ENCODE measurements at places on chromosomes 11 and 22.

DNA sequence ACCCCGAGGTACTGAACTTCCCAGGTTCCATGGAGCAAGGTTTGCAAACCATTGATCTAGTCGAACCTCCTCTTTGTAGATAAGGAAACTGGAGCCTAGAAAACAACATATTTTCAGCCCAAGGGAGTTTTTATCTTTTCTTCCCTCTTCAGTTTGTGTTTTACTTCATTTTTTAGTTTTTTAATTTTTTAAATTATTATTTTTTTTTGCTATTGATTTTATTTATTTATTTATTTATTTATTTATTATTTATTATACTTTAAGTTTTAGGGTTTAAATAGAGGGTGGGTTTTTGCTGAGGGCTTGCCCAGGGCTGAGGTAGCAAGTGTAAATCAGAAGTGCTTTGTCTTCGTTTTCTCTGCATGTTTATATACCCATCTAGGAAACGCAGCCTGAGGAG lies 26.9 kb downstream of the CEP164 start:
- DNase-seq: no peak

- no peak for DNase-seq
These were observed 100.2 kb downstream of the C11orf87 start for GRCh38 chr11:109522116-109522755.

DNA sequence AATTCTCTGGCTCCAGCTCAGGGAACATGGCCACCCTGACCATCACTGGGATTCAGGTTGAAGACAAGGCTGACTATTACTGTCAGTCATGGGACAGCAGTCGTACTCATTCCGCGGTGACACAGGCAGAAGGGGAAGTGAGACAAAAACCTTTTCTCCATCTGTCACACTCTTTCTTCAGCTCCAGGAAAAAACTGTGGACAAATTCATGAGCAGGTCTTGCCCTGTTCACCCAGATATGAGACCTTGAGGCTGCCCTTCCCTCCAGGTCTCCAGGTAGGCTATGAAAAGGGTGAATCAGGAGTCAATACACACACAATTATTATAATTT lies 39.4 kb upstream of the GGTLC2 start:
- no peak for DNase-seq

GRCh38 chr11:6682591-6682935 lies 577 bp downstream of the MRPL17 start:
- no peak for DNase-seq

GRCh38 chr11:208181-208916 lies 841 bp downstream of the RIC8A start:
- DNase-seq: peak; percentile 74

GRCh38 chr11:134072844-134073243 lies 4.0 kb downstream of the JAM3 start:
- DNase-seq: no peak

DNA sequence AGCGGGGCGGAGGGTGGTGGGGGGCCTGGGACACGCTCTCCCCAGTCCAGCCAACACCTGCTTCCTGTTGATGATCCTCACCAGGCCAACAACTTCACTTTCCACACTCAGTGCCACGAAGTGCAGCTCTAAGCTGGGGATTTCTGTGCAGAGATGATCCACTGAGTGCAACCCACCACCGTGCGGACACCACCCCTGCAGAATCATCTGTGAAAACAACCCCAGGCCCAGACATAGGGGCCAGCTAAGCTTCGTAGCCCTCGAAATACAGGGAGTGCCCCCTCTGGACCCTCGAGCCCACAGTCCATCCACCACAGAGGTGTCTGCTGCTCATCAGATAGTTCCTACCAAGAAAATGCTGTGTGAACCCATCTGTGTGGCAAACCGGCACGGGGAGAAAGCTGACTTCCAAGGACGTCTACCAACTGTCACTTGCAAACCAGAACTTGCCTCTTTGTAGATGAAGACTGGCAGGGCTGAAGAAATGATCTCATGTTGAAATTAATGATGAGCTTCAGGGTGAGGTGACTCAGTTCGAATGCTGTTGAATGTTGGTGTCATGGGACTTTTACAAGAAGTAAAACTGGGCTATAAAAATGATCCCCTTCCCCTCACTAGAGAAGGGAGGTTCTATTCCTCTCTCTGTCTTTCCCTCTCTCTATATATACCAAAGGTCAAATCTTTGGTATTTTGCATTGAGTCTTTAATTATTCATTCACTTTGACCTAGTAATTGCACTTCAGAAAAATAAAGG lies 73.4 kb downstream of the MYEOV start:
- no peak for DNase-seq

GRCh38 chr22:50481440-50482106 lies at the start of gene ADM2:
ADM2 (plus strand) TSS chr22:50481543; CDS start chr22:50481848, 305 bp downstream.
- DNase-seq: peak; percentile 31

DNA sequence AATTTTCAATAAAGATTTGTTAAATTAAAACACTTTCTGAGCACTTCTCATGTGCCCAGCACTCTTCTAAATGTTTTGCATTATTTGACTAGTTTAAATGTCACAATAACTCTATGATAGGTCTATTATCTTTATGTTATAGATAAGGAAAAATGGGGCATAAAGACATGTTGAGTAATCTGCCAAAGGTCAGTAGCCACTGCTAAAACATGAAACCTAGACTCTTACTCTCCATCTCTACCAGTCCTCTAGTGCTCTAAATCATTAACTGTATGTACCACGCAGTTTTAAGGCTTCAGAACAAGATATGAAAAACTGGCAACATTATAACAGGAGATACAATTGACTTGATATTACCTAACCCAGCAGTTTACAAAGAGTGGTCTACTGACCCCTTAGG lies 6.9 kb downstream of the RAB6A start:
- DNase-seq: no peak

GRCh38 chr11:59138643-59139042 lies 4.0 kb upstream of the FAM111A start:
- no peak for DNase-seq

GRCh38 chr22:47168900-47169800 lies 406.7 kb downstream of the TBC1D22A start:
- DNase-seq: no peak

DNA sequence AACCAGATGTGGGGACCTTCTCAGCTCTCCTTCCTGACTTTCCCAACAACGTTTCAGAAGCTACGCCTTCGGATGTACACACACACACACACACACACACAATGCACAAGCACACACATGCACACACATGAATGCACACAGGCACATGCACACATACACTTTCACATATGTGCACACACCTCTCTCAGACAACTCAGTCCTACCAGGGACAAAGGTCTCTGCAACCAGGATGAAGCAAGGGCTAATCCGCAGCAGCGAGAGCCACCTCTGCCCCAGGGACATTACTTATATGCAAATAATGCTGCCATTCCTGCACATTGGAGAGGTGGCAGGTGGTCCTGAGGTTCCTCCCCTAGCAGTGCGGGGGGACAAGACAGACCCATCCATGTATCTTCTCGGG lies 27.4 kb upstream of the LINC01488 start:
- DNase-seq: no peak

- DNase-seq: no peak
These were observed 13.7 kb downstream of the AMOTL1 start for GRCh38 chr11:94781837-94782236.

GRCh38 chr11:85922367-85922766 lies 67.2 kb downstream of the CCDC83 start:
- DNase-seq: no peak
